ENCODE measurements at places on chromosomes 6 and 20.

DNA sequence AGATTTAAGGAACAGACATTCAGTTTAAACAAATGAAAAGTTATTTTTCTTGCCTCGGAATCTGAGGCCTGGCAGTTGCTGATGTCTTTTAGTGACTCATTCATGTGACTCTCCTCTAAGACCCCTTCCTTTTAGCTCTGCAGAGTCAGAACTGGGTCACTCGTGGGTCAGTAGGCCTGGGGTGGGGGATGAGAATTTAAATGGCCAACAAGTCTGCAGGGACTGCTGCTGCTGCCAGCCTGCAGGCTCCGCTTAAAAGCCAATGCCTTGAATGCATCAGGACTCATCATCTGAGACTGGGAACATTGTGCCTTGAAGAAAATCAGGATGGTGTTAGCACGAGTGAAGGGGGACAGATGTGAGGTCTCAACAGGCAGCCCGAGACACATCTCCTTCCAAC is 404.3 kb downstream of the CDH26 start:
- no peak for DNase-seq

- DNase-seq = no peak
These were observed 90.9 kb upstream of the MLIP start for GRCh38 chr6:54020334-54020733.

DNA sequence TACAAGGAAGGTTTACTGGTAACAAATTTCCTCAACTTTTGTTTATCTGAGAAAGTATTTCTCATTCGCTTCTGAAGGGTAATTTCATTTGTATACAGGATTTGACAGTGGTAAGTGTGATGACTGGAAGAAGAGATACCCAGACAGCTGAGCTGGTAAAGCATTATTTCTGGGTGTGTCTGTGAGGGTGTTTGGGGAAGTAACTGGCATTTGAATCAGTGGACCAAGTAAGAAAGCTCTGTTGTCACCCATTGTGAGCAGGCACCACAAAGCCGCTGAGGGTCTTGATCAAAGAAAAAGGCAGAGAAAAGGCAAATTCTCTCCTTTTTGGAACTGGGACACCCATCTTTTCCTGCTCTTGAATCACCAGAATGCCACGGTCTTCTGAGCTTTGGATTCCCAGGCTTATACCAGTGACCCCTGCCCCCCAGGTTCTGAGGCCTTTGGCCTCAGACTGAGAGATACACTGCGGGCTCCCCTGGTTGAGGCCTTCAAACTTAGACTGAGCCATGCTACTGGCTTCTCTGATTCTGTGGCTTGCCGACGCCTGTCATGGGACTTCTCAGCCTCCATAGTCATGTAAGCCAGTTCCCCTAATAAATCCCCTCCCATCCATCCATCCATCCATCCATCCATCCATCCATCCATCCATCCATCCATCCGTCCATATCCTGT is 10.5 kb upstream of the HUS1B start:
- DNase-seq = no peak

- DNase-seq = no peak
These were observed 25.3 kb upstream of the HECA start for GRCh38 chr6:139109558-139109957.

- DNase-seq = no peak
These were observed 50.3 kb upstream of the OGFRL1 start for GRCh38 chr6:71238351-71238750.

DNA sequence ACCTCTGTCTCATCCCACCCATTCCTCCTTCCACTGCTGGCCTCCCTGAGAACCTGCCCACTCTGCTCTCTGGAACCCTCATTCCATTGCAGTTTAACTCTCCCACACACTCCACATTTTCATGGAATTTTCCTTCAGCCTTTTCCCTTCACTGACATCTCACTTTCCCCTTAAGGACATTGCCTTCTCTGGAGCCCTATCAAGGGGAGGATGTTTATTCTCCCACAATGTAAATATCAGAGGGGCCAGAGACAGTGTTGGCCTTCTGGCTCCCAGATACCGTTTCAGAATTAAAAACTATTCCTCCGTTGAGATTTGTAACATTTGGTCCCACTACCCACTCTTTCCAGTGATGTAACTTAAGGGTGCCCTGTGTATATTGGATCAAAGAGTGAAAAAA is 199.5 kb upstream of the KCNK16 start:
- no peak for DNase-seq

- DNase-seq = no peak
These were observed 18.9 kb upstream of the NXT1 start for GRCh38 chr20:23331450-23332350.

GRCh38 chr6:67068781-67069180 is 1361.8 kb upstream of the EYS start:
- DNase-seq = no peak

- DNase-seq = no peak
These were observed 39.9 kb downstream of the KHDRBS2 start for GRCh38 chr6:62246087-62246486.

- no peak for DNase-seq
These were observed 170.7 kb upstream of the MLN start for GRCh38 chr6:33974471-33974870.

- DNase-seq = no peak
These were observed 17.7 kb downstream of the GTF2H5 start for GRCh38 chr6:158185729-158186456.

GRCh38 chr6:43762966-43763695 is 6.9 kb upstream of the VEGFA start:
- no peak for DNase-seq

GRCh38 chr6:42047790-42048405 is 2.4 kb upstream of the TAF8 start:
- no peak for DNase-seq

DNA sequence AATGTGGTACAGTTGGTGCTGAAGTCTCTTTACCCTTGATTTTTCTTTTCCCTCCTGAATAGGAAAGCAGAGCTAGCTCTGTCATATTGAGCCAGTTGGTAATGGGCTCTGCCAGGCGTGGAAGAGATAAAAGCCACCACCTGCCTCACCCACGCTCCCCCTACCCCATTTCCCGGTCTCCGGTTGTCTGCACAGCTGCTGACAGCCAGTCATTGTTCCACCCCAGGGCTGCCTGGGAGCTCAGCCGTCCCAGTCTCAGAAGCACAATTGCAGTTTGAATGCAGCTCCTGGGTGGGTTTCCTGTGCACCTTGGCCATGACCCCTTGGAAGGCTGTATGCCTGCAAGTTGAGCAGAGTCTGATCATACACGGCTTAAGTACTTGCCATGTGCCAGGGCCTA is 675.2 kb upstream of the FLRT3 start:
- no peak for DNase-seq

- DNase-seq = no peak
These were observed 160.3 kb downstream of the EDN1 start for GRCh38 chr6:12450467-12450866.

GRCh38 chr6:161544801-161545480 is 271.1 kb upstream of the AGPAT4 start:
- DNase-seq = no peak

GRCh38 chr6:160963651-160964050 is 27.9 kb upstream of the MAP3K4 start:
- DNase-seq = no peak

GRCh38 chr6:8200255-8200654 is 97.9 kb upstream of the EEF1E1 start:
- DNase-seq = no peak

GRCh38 chr6:7052443-7053011 is 55.2 kb upstream of the RREB1 start:
- DNase-seq = no peak

DNA sequence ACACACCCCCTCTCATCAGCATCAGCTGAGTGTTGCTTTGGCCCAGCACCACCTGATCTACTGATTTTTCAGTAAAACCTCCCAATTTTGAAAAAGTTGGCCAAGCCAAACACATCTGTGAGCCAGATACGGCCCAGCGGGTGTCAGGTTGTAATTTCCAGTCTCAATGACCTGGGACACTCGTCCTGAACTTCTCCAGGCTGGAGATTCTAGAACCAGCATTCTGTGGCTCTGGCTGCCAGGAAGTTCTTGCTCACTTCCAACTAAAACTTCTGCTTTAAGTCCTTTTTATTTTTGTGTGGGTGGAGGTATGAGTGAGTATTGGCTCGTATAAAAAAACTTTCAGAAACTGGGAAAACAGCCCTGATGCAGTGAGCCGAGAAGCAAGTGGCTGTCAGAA is 5.1 kb downstream of the KIAA1755 start:
- DNase-seq = no peak

GRCh38 chr20:3235666-3236324 is 3.2 kb downstream of the SLC4A11 start:
- no peak for DNase-seq
